ENCODE measurements at places on chromosomes 3 and 15. TPM values are rescaled to one million over a fixed set of nuclear protein-coding genes. Genes with fewer than 3 reads are reported as not detected.

DNA sequence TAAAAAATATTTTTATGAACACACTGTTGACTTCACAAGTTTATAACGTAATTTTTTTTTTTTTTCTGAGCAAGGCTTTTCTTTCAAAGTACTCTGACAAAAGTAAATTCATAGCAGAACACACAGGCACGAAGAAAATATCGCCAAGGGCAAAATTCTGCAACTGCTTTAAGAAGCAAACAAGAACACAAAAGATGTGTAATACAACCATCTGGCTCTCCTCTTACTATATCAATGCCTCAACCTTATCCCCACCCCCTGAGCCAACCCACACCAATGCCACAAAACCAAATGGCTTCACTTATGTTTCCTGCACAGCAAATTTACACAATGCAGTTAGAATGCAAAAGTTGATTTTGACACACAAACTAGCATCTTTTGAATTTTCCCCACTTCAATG is 274.2 kb downstream of the FOXP1 start:
- DNase-seq, result no peak

GRCh38 chr15:100558771-100559254 is 30.1 kb upstream of the CERS3 start:
- DNase-seq, result no peak

- no peak for DNase-seq
Observed at GRCh38 chr3:166569589-166569988, 732.4 kb upstream of the BCHE start.

DNA sequence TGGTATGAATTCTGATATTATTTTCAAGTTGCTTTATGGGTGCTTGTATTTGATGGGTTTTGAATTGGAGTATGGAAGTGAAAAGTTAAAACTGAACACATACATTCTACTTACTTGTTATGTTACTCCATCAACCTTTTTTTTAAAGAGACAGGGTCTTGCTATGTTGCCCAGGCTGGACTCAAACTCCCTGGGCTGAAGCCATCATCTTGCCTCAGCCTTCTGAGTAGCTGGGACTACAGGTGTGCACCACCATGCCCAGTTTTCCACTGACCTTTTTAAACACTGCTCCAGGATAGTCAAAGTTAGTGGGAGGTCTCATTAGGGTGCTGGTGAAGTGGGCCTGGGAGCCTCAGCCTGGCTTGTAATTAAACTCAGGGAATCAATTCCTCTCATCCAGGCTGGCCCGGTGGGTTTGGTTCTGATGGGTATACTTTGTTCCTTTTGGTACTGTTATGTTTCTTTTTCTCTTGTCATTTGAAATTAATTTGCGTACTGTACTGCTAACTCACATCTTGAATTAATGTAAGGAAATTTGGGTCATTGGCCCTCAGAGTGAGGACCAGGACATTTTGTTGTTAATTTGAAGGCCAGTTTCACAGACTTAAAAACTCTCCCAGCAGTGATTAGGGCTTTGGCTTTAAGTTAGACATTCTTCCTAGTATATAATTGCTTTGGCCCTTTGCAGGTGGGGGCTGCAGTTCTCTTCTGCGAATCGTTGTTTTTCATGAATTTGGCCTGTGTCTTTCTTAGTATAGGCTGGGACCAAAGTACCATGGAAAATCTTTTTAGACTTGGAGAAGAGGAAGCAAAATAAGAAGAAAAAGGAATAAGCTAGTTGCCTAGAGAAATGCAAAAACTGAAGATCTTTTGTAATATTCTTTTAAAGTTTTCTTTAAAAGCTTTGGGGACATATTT is 66.9 kb downstream of the FNDC3B start:
- DNase-seq, result no peak

- DNase-seq, result no peak
Observed at GRCh38 chr3:73284472-73284871, 223.0 kb downstream of the EBLN2 start.

GRCh38 chr3:197431346-197431910 is 124.3 kb downstream of the BDH1 start:
- no peak for DNase-seq

GRCh38 chr15:74038707-74039655 is 43.4 kb downstream of the GOLGA6A start:
- DNase-seq, result no peak

DNA sequence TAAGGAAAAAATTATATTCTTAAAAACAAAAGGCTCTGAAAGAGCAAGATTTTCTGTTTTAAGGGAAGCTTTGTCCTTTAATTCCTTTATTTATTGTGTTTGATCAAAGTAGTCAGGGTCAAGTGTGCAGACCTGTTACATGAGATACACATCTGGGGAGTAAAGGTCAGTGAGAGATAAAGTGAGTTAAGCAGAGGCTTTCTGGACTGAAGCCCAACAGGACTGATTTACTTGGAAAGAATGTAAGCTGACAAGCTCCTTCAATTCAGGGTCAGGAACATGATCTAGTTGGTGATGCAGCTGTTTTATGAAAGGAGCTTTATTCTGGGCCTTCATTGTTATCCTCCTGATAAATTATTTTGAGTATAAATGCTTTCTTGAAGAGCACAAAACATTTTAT is 20.7 kb upstream of the OTOL1 start:
- DNase-seq, result no peak

- no peak for DNase-seq
Observed at GRCh38 chr15:98715890-98716443, 67.6 kb downstream of the IGF1R start.

DNA sequence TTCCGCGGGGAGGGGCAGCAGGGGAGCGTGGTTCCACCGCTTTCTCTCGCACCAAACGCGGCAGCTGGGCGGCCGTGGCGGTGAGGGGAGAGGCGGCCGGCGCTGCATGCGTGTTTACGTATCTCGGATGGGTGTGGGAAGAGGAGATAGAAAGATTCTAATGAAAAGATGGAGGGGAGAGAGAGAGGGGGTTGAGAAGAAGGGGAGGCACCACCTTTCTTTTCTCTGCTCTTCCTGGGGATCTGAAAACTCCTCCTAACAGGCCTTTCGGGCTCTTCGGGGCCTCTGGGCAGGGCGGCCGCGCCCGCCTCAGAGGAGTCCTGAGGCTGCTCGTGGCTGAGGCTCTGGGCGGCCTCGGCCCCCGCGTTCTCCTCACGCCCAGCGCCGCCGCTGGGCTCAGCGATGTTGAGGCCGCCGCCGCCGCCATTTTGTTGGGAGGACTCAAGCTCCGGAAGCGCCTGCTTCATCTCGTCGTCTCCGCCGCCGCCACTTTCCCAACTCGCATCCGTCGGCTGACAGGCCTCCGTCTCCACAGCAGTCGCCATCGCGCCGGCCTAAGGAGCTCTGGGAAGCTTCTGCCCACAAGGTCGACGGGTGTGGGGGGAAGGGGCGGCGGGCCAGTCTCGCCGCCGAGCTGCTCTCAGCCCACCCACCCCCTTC is 473 bp downstream of the TASOR start:
- DNase-seq, result peak; percentile 56

DNA sequence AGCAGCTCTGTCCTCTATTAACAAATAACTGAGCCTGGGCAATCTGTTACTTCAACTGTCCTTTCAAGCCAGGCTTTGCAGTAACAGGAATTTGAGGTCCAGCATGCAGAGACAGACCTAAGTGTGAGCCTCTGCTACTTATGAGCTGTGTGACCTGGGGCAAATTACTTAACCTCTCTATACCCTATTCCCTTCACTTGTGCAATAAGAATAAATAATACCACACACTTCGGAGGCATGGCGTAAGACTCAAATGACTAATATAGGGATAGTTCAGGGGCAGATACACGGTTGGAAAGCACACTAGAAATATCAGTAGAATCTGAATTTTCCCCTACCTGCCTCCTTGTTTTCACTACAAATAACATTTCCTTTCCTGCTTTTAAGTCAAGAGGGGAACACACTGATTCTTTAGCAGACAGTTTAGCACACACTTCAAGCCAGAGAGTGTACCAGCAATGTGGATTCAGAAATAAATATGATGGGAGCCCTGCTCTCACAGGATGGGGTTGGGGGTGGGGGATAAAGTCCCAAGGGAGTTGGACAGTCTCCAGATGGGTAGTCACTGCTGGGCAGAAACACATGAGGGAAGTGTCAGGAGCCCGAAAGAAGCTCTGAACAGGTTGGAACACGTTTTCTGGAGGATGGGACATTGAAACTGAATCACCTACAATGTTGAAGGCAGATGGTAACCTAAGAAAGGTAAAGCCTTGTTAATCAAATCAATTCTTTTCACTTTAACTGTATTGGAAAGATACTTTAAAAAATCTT is 61.8 kb upstream of the RBP1 start:
- no peak for DNase-seq

GRCh38 chr3:143619231-143619630 is 229.0 kb downstream of the SLC9A9 start:
- DNase-seq, result no peak

DNA sequence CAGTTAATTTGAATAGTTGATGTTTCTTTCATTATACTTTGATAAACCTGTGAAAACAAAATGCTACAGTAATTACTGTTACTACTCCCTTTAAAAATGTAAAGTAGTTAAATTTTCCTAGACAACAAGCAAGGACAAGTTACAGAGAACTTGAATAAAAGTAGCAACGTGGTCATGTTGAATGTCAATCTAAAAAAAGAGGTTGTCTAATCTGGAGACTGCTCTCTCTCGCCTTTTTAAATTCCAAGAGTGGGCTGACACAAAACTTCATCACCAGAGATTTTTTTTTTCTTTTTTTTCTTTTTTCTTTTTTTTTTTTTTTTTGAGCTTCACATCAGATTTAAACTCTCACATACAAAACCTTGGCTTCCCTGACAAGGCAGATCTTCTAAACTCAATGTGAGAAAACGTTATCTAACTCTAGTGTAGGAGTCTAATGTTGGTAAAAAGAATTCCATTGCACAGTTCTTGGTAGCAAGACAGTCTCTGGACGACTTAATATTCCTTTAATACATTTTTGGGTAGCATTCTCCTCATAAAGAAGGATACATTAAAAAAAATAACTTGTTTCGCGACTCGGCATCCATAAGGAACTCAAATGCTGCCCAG is 4.1 kb downstream of the FOXP1 start:
- no peak for DNase-seq

C2CD4A gene
- 0.20 TPM for polyA plus RNA-seq

ADCY5 gene
- polyA plus RNA-seq, result 10.8 TPM

TAGLN3 gene
- polyA plus RNA-seq, result 1.4 TPM

FBXW12 gene
- 0.50 TPM for polyA plus RNA-seq

TLR9 gene
- polyA plus RNA-seq, result 0.18 TPM

PLA1A gene
- 8.5 TPM for polyA plus RNA-seq

GBE1 gene
- 32.6 TPM for polyA plus RNA-seq
